ENCODE measurements at places on chromosomes 3 and 15.
A peak's percentile ranks its signal among the peaks of the same experiment; 100 is the strongest.

DNA sequence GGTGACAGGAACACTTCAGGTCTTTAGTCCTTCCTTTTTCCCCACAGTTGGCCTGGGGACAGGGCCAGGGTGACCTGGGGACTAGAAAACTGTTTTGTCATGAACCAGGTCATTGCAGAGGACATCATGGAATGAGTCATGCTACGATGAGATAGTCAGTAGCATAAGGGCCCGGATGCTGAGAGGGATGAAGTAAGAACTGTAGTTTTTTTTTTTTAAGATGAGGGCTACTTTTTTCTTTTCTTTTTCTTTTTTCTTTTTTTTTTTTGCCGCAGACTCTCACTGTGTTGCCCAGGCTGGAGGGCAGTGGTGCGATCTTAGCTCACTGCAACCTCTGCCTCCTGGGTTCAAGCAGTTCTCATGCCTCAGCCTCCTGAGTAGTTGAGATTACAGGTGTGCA lies 8.0 kb downstream of the MAP2K5 start:
- DNase-seq = no peak

- no peak for DNase-seq
Observed at GRCh38 chr15:35088329-35088728, 3.2 kb upstream of the NANOGP8 start.

DNA sequence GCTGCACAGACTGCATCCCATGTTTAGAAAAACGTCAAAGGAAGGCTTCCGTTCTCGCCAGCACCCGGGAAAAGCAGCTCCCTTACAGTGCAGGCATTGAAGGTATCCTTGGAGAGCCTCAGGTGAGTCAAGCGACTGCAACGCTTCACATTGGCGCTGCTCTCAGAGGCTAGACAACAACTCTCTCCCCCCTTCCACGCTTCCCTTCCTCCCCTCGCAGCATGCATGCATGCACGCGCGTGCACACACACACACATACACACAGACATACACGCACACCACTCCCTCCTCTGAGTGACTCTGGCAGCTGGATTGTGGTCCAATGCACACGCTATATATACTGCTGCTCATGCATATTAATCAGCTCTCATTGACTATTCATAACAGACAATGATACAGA lies 191.1 kb downstream of the PDZRN3 start:
- DNase-seq = no peak

DNA sequence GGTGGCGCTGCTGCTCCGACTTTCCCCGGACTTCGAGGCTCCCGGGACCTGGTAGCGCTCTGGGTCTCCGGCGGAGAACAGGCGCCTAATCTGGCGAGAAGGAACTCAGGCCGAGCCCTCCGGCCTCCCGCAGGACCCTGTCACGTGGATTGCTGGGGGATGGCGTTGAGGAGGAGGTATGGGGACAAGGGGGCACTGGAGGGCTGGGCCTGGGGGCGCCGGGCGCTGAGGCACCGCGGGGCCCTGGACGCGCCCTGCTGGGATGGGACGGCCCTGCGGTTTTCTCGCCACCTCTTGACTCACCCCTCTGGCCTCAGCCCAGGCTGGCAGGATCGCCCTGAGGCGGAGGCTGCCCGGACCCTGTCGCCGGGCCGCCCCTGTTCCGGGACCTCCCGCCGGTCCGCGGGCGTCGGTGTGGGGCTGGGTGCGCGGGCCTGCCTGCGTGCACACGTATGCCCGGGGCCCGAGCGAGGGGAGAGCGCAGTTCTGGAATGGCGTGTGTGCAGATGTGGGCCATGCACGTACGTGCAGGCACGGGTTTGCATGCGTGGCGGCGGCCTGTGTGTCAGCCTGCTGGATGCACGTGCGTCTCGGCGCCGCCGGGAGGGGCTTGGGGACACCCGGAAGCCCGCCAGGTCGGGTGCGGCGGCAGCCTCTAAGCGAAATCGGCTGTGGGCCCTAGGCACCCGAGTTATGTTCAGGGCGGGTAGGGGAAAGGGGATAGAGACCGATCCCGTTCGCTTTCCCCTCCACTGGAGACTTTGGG lies 752 bp downstream of the C15orf39 start:
- peak; percentile 62 for DNase-seq

DNA sequence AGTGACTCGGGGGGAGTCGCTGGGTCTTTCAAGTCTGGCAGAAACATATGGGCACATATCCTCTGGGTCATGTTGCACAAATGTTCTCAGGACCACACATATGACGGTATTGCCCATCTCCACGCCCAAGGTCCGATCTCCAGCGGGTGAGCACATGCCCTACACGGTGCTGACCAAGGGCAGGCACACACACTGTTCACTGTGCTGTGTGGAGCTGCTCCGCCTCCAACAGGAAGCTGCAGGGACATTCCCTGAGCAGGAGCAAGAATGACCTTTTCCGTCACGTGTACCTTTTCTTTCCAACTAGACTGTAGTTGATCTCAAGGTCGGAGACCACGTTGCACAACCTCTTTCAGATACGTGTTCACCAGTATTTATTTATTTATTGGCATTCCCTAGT lies 41.7 kb upstream of the B3GNT5 start:
- DNase-seq = no peak

DNA sequence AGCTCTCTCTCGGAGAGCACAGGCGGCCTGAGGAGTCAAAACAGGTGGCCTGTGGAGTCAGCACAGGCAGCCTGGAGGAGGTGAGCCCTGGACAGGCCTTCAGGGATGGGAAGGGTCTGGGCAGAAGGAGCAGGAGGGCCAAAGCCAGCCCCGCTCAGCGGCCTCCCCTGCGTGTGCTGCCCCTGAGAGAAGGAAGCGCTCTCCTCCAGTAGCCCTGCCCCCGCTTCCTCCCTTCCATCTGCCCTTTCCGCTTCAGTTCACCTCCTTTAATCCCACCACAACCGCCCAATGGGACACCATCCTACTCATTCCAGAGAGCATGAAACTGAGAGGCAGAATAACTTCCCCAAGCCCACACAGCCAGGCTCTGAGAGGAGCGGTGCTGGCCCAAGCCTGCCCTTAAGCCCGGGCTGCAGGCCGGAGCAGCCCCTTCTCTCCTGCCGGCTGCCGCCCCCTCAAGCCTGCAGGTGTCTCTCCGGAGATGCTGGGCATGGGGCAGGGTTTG lies 3.2 kb upstream of the NR2E3 start:
- peak; percentile 50 for DNase-seq

- DNase-seq = no peak
Observed at GRCh38 chr15:56734013-56734635, 815 bp upstream of the ZNF280D start.

- no peak for DNase-seq
Observed at GRCh38 chr15:64037116-64037515, 9.2 kb downstream of the DAPK2 start.

DNA sequence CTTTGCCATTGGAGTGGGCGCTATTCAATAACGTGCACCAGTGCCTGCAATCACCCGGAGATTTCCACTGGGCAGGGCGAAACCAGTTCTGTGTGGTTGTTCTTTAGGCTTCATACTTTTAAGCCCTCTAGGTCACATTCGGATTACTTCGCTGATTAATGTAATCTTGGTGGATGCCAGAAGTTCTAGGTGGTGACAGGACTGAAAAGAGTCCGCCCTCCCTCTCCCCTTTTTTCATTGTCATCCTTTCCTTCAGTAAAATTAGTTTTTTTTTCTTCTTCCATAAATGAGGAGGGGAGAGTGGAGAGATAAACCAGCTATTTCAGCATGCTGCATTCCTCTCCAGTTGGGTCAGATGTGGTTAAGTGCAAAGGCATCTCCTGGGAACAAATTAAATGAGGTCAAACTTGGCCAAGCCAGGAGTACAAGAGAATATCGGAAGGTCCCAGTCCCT lies 2.3 kb upstream of the SLC2A2 start:
- DNase-seq = no peak

DNA sequence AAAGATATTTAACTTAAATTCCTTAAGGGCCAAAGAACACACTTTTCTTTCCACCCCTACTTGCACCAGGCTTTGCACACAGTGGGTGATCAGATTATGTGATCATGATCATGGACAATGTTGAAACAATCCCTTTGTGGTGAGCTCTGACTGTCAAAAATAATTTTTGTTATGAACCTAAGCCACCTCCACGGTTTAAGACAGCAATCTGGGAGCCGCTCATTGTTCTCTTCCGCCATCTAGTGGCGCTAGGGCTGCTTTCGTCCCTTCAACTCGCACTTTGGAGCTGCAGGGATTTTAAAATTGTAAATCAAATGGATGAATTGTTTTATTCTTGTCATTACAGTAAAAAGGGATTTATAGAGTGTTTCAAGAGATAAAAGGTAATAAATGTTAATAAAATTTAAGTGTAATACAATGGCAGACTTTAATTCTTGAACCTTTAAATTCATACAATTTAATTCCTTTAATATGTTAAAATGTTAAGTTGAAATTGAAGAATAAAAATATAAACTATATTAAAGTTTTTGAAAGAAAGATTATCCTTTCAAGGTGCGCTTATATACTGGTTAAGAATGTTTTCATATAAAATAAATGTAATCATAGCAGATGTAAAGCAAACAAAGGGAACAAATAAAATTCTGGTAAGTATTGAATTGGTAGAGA lies 45.3 kb upstream of the ARL6 start:
- DNase-seq = peak; percentile 68
